Stimulated activated CD4-positive, alpha-beta T cell treated with anti-CD3 and anti-CD28 coated beads, TNF-alpha, amount 100 ng/mL, for 24 hours (primary cell): ENCODE measurements at places on chromosomes 12 and 14.
A peak's percentile ranks its signal among the peaks of the same experiment; 100 is the strongest.

- DNase-seq = no peak
Observed at GRCh38 chr14:36773136-36773540, 111.5 kb downstream of the PAX9 start.

GRCh38 chr12:29907461-29907860 is 123.7 kb upstream of the TMTC1 start:
- DNase-seq = no peak

DNA sequence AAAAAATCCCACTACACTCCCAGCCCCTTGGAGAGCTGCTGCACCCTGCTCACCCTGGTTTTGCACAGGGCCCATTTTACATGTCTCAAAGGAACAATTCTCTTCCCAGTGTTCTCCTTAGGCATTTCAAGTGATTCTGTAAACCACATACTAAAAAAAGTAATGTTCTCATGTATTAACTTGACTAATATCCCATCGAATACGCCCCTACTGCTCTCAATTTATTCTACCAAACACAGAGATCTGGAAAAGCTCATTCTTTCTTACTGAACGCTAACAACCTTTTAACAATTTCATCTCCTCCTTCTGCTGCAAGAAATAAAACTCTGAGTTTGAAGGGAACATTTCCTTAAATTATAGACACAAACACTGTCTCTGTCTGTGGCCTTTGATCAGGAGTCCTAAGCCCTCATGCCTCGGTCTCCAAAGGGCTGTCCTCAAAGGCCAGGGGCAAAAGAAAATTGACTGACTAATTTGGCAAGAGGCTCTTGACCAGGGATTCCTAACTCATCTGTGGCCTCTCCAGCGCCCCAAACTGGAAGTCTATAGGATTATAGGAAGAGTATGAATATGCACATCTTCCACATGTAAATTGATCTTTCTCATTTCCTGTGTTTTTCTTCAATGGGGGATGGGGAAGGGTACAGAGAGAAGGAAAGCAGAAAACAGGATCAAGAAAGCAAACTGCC is 17.1 kb upstream of the TSPAN11 start:
- DNase-seq = no peak

GRCh38 chr12:107134558-107134957 is 41.2 kb upstream of the CRY1 start:
- DNase-seq = peak; percentile 21

GRCh38 chr14:51462182-51462581 is 189.5 kb upstream of the FRMD6 start:
- no peak for DNase-seq

DNA sequence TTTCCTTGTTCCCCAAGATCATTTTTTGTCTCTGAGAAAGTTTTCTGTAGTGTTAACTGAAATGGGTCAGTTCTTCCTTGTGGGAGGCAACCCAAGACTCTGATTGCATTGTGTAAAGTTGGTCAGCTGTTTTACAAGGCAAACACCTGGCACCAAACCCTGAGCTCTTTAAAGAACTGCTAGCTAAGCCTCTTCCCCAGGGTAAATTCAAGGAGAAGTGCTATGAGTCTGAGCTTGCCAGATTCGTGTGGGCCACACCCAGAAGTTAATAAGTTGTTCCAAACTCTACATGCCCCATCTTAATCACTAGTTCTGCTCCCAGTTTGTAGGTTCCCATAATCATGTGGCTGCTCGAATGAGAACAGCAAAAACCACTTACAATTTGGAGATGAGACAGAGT is 214.5 kb downstream of the BTG1 start:
- no peak for DNase-seq

DNA sequence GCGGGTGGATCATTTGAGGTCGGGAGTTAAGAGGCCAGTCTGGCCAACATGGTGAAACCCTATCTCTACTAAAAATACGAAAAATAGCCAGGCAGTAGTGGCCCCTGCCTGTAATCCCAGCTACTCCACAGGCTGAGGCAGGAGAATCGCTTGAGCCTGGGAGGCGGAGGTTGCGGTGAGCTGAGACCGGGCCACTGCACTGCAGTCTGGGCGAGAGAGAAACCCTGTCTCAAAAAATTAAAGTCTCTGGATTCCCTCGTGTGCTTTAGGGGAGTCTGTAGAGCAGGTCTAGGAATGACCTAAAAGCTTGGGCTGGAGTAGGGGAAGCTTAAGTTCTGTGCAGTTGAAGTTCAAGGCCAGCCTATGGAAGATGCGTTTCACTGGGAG is 697 bp upstream of the TULP3 start:
- no peak for DNase-seq

DNA sequence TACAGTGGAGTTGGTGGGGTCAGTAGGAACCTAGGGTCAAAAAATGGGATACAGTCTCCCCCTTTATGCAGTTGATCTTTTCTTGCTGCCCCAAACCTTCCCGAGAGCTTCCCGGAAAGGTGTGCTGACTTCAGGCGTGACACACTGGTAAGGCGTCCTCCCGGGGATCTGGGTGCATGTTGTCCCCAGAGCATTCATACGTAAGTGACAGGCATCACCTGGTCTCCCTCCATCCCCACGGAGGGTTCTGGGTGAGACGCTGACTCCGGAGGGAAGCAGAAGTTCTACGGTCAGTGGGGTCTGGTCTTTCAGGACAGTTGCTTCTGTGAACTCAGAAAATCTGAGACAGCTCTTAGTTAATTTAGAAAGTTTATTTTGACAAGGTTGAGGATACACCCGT is 159.6 kb upstream of the RTL1 start:
- DNase-seq = no peak

GRCh38 chr14:104545942-104546501 is 33.5 kb upstream of the C14orf180 start:
- DNase-seq = no peak

GRCh38 chr14:66649498-66649897 is 141.6 kb downstream of the GPHN start:
- no peak for DNase-seq

- DNase-seq = no peak
Observed at GRCh38 chr12:73067616-73068015, 795.4 kb downstream of the TRHDE start.

- no peak for DNase-seq
Observed at GRCh38 chr12:102356690-102357089, 123.7 kb downstream of the IGF1 start.

- DNase-seq = no peak
Observed at GRCh38 chr12:53677016-53677799, 1.3 kb upstream of the ATP5MC2 start.

- DNase-seq = no peak
Observed at GRCh38 chr12:57894399-57895292, 46.7 kb upstream of the ATP23 start.

- peak; percentile 22 for DNase-seq
Observed at GRCh38 chr14:54622192-54622958, 55.4 kb downstream of the SAMD4A start.

DNA sequence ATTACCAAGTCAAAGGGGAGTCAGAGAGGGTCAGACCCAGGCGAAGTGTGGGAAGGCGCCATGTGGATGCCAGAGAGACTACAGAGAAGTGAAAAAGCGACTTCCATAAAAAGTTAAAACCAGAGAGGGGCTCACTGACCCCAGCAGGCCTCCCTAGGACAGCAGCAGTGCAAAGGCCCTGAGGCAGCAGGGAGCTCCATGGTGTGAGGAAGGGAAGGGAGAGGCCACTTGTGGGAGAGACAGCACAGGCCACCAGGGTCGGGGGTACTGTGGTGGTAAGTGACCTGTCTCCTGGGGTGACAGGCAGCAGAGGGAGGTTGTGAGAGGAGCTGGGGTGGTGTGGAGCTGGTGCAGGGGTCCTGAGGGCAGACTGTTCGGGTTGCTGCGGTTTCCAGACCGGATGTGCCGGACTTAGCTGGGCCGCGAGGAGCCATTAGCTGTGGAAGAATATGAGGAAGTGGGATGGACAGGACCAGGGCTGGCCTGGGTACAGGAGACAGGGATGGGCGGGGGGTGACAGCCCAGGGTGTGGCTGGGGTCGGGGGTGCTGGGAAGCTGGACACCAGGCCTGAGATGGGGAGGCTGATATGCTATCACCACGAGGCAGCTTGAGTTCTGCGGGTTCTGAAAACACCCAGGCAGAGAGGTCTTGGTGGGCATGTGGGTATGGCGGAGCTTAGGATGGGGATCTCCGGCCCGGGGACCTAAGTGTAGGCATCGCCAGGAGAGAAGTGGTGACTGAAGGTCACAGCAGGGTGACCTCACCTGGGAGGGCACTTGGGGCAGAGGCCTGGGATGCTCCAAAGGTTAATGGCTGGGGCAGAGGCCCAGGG is 22.7 kb downstream of the SETD1B start:
- no peak for DNase-seq

DNA sequence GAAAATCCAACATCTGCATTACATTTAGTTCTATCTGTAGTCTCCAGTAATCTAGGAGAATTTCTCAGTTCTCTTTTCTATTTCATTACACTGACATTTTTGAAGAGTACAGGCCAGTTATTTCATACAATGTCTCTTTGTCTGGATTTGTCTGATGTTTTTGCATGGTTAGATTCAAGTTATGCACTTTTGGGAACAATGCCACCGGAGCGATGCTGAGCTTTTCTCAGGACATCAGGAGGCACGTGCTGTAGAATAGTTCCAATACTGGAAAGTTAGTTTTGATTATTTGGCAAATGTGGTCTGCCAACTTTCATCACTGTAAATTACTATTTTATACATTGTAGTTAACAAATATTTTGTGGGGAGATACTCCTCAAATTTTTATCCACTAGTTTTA is 43.1 kb downstream of the ALDH1L2 start:
- no peak for DNase-seq

DNA sequence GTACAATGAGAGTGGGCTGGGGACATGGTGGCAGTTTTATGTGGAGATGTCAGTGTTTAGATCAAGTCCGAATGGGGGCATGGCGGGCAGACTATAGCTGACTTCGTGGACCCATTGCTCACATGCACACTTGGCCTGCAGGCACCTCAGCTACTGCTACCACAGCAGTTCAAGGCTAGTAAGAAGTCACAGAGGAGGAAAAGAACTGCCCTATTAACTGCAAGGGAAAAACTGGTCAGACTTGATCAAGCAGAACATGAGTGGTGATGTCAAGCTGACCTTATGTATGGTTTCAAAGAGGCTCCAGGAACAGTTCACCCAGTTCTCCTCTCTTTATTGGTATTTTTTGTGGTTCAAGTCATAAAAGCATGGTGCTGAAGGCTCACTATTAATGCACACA is 30.2 kb upstream of the FRS2 start:
- no peak for DNase-seq

DNA sequence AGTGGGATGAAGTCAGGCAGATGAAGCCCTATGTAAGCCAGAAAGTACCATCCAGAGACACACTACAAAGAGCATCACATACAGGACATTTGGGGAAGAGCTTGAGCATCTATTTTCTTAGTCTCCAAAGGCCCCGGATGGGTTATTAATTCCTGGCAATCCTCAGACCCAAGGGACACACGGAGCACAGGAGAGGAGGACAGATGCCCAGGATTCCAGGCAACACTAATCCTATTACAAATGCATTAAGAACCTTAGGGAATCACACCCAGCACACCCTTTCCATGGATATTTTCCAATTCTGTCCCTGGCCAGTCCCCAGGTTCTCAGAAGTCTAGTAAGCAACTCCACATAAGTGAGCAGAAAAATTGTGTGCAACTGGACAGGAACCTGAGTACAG is 65.9 kb downstream of the CMKLR1 start:
- DNase-seq = no peak

GRCh38 chr12:88448337-88448915 is 131.8 kb downstream of the KITLG start:
- no peak for DNase-seq

DNA sequence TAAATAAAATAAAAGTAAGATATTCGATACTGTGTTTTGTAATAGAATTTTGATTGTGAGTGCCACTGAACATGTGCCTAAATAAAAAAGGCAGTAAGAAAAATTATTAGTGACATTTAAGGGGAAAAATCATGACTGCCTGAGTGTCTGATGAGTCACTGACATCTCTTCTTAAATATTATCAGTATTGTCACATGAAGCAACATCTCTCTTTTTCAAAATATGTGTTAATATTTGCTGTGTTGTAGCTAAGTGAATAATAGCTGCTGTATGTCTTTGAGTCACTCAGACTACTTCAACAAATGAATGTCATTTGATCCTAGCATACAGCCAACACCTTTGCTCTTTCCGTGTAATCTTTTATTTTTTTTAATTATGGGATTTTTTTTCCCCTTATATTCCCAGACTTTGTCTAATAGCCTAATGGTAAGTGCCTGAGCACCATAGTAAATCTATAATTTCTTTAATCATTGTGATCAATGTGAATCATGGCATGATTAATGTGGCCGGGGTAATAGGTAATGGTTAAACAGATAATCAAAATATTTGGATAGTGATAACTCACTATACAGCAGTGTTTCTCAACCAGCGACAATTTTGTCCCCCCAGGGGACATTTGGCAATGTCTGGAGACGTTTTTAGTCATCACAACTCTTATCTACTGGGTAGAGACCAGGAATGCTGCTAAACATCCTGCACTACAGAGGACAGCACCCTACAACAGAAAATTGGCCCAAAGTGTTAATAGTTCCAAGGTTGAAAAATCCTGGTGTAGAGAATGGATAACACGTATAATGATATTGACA is 11.7 kb upstream of the OTX2 start:
- DNase-seq = no peak

DNA sequence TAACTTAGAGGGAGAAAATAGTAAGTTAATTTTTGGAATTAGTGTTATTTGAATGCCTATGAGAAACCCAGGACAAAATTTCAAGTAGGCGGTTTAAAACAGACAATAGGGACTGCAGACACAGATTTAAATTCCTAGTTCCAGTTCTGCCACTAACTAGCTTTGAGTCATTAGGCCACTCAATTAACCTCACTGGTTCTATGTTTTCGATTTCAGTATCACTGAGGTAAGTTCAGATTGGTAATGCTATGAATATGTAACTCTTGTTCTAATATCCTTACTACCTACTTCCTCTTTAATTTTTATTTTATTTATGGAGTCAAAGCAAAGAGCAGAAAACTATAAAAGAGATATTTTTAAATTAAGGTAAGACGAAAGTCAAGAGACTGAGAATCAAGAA is 52.6 kb downstream of the GALC start:
- no peak for DNase-seq
